CD4-positive, alpha-beta T cell treated with Interleukin-4 for 1 hour (primary cell): ENCODE measurements at places on chromosomes 5 and 9.

DNA sequence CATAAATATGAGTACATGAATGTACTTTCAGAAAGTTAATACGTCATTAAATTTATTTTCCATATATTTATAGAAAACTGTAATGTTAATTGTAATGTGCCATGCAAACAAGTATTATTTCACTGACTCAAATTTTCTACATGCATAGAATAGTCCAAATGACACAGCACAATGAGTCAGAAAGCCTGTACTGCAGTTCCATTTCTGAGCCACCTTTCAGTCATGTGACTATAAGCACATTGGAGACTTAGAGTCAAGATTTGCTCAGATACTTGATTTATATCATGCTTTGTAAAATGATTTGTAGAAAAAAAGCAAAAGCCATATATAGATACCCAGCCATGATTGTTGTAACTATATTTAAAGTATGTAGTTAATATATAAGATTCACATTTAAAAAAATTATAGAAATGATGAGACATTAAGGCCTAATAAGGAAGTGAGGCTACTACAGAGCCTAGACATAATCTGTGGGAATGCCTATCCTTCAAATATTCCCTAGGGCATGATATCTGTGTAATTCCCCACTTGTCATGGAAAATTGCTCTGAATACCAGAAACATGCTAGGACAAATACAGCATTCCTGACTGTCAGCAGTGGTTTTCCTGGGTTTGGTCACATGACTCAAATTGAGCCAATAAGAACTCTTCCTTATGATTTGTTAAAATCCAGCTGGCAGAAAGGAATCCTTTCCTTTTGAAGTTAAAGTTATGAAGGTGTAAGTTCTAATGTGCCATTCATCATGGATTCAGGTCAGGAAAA is 50.0 kb downstream of the PTPRD start:
- no peak for DNase-seq

- DNase-seq: peak; percentile 77
These were observed 23.9 kb downstream of the PIK3R1 start for GRCh38 chr5:68239487-68239886.

GRCh38 chr5:170251462-170251861 is 18.7 kb downstream of the C5orf58 start:
- DNase-seq: no peak

- no peak for DNase-seq
These were observed 20.8 kb downstream of the MARCHF6 start for GRCh38 chr5:10374046-10375022.

DNA sequence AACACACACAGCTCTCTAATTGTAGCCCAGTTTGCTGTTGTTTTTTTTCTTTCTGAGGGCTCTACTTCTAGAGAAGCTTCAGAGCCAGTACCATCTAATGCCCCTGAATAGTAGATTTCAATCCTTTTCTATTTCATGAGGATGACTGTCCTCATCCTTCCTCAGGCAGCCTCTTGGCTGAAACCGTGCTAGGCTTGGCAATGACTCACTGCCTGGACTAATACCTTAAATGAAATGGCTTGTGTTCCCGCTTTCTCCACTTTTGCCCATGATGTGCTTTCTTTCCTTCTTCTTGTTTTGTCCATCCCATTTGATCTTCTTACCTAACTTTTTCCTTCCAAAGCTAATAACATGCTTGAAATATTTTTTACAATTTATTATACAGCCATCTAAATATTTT is 80.1 kb downstream of the ITGA1 start:
- DNase-seq: no peak

GRCh38 chr5:12313602-12314001 is 409.4 kb upstream of the CTNND2 start:
- DNase-seq: no peak

DNA sequence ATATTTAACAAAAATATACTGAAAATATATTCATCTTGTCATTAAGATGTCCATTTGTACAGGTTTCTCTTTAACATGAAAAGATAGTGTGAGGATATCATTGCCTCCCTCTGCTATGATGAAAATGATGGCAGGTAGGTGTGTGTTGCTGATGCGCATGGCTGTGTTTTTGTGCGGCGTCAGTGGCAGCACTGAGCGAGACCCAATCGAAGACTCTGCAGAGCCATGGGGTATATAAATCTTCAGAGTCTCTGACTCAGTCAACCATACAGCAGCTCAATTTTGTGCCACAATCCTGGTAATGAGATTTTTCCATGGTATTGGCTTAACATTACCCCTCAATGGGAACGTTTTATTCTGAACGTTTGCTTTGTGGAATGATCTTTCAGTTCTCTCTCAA is 153.5 kb upstream of the IQGAP2 start:
- no peak for DNase-seq

DNA sequence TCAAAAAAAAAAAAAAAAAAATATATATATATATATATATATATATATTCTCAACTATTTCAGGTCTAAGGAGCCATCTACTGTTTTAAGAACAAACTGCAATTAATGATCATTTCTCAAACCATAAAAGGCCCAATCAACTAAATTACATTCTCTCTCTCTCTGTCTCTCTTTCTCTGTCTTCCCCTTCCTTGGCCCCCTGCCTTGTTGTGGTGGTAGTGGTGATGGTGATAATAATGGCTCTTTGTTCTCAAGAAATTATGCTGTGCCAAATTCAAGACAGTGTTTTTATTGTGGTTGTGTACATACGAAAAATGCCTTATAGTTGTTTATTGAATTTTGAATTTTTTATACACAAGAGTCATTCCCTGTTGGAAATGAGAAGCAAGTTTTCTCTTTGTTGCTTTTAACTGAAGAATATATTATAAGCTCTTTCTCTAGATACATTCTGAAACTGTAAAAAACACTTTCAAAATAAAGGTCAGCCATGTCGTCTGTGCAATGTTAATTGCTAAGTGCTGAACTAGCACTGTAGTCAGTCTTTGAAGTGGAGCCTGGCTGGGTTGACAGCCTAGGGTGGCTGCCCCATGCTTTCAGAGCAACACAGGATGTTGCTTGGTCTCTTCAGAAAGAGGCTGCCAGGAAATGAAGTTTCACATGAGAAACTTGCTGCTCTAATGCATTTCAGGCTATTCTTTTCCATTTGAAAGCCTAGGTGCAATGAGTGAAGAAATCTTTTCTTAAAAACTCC is 96.0 kb downstream of the HINT1 start:
- DNase-seq: peak; percentile 60

- DNase-seq: no peak
These were observed 44.0 kb upstream of the RNU6ATAC start for GRCh38 chr9:134208310-134208841.

GRCh38 chr5:775961-776861 is 8.3 kb downstream of the ZDHHC11B start:
- no peak for DNase-seq

- no peak for DNase-seq
These were observed 1045.8 kb upstream of the DMAC1 start for GRCh38 chr9:8845376-8845775.

DNA sequence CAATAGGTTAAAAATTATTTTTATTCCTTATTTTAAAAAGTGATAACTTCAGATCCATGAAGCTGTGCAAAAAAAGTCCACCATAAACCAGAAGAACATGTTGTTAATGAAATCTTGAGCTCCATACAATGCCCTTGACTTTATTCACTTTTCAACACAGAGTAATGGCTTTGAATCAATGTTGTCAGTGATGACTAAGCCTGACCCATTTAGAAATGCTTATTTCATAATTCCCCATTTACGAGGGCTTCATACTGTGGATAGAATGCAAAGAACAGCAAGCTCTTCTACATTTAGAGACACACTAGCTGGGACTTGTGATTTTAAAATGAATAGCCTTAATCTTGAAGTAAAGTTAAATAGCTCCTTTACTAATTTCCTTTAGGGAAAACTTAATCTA is 25.7 kb upstream of the IL9 start:
- no peak for DNase-seq

GRCh38 chr9:137406085-137406760 is 16.7 kb downstream of the EXD3 start:
- no peak for DNase-seq

- no peak for DNase-seq
These were observed 34.9 kb downstream of the SPRY4 start for GRCh38 chr5:142289708-142290576.

DNA sequence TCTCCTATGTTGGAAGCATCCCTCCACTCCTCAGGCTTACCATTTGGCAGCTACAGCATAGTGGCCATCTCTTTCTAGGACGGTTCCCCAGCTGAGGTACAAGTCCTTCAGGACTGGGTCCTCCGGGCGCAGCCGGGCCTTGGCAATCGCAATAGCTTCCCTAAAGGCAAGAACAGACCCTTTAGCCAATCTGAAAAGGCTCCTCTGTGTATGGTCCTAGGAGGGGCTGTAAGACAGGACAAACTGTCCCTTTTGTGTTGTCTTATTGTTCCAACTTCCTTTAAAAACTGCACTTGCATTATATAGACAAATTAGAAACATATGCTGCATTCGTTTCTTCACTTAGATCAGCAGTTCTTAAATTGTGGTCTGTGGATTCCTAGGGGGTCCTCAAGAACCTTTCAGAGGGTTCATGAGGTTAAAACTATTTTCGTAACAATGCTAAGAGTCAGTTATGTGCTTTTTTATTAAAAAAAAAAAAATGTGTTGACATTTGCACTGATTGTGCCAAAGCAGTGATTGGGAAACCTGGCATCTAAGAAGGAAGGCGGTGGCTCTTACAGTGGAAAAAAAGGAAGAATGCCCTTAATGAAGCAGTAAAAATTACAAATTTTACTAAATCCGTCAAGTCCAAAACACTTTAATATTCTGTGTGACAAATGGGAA is 38.7 kb downstream of the GEMIN5 start:
- DNase-seq: no peak

DNA sequence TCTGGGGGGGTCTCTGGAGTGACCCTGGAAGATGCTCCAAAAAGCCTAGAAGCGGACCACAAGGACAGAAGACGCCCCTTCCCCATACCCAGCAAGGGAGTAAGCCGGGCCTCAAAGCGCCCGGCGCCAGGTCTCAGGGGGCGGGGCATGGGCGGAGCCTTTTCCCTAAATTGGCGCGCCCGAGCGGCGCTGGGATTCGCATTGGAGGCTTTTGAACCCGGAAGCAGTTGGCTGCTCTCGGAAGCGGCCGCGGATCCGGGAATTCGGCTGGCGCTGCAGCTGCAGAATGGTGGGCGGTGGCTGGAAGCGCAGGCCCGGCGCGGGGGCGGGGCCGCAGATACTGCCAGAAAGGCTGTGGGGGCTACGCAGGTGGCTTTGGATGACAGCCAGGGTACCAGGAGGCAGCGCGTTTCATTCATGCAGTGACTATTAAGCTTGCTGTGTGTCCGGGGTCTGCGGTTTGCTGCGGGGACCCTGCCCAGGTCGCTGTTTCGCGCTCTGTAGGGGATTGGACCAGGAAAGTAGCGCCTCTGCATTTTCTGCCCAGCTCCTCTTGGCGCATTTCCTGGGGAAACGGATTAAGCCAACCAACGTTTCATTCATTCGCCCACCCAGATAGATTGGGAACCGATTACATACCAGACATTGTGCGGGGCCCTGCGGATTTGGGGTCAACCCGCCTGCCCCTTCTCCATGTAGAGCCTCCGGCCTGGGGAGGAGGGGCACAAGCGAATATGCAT is 83.0 kb upstream of the FREM1 start:
- peak; percentile 14 for DNase-seq

DNA sequence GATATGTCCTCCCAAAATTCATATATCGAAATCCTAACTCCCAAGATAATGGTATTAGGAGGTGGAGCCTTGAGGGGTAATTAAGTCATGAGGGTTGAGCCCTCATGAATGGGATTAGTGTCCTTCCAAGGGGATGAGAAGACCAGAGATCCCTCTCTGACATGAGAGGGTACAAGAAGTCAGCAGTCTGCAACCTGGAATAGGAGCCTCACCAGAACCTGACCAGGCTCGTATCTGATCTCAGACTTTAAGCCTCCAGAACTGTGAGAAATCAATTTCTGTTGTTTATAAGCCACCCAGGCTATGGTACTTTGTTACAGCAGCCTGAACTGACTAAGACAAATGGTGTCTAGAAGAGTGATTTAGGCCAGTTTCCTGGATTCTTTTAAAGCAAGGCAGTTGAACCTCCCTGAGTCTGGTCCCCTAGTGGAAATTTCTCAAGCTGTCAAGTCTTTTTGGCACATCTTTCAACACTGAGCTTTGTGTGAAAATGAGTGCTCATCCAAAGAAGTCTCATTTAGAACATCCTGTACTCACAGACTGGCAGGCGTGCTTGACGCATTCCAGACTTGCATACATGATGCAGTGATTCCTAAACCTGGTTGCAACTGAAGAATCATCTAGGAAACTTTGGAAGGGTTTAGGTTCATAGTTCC is 254.8 kb upstream of the PPP1R2B start:
- DNase-seq: no peak

DNA sequence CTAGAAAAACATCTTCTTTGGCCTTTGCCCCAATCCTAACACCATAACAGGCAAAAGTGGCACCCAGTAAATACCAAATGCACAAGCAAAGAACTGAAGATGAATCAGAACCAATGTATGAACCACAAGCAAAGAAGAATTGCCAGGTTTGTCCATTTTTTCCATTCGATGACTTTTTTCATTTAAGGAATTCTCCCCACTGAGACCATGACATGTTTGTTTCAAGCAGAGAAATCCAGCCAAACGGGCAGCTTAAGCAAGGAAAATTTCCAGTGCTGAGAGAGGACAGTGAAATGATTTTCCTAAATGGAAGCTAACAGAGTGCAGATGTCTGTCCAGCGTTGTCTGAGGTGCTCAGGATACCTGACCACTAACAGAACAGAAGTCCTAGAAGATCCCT is 203.7 kb downstream of the ADAMTS12 start:
- DNase-seq: no peak

DNA sequence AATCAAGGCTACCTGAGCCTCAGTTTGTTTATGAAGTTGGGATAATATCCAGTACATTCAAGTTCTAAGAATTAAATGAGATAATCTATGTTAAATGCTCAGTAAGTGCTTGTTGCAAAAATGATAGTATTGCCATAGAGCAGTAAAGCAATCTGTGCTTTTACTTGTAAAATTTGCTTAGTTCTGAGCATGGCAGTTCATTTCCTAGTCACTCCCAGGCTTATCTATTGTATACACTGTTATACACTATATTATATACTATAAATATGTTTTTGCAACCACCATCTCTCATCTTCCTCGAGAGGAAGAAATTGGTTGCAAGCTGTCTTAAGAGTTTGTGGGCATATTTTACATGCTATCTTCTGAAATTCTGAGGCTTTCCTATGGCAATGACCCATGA is 63.4 kb downstream of the MTREX start:
- no peak for DNase-seq

DNA sequence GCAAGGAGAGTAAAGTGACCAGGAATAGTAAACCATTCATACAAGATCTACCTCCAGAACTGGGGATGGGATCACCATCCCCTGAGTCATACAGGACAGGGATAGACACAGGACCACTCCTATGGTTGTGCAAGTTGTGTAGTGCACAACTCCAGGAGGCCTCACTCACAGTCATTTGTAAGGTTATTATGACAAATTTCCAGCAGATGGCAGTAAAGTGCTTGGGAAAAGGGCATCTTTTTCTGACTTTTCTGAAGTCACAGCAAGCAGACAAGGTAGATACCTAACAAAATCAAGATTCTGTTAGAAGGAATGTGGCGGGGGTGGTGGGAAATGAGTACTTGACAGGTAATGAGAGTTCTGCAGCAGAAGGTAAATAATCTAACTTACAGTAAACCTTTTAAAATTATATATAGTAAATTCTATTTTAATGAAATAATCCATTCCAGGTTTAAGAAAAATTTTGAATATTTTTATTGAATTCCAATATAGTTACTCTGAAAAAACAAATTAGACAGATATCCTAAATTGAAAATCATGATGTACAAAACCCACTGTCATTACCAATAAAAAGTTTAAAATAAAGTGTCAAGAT is 16.7 kb upstream of the KIF27 start:
- DNase-seq: peak; percentile 40

- DNase-seq: no peak
These were observed 1.5 kb downstream of the FAM170A start for GRCh38 chr5:119630752-119631440.

- DNase-seq: peak; percentile 23
These were observed 192.1 kb upstream of the TRIM32 start for GRCh38 chr9:116494815-116495634.
